Stimulated activated CD8-positive, alpha-beta memory T cell treated with anti-CD3 and anti-CD28 coated beads, Interleukin-7, amount 100 ng/mL, for 1 hour (primary cell): ENCODE measurements at places on chromosomes 4 and X.

GRCh38 chr4:163548481-163549243, 54.2 kb downstream of the TMA16 start:
- no peak for DNase-seq

DNA sequence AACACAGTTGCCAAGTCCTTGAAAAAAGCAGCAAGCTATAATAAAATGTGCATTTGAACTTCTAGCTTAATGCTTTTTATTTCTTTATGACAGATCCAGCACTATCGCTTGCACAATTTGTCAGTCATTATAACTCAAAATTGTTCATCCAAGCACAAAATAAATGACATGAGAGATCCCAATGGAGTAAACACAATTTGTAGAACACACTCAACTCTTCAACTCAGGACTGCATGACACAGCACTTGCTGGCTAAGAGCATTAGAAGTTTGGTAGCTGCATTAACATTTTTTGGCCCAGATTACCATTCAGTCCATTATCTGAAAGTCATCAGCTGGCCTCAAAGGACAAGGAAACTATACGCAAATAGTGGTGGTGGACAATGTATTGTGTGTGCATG, 530.1 kb downstream of the INPP4B start:
- no peak for DNase-seq

DNA sequence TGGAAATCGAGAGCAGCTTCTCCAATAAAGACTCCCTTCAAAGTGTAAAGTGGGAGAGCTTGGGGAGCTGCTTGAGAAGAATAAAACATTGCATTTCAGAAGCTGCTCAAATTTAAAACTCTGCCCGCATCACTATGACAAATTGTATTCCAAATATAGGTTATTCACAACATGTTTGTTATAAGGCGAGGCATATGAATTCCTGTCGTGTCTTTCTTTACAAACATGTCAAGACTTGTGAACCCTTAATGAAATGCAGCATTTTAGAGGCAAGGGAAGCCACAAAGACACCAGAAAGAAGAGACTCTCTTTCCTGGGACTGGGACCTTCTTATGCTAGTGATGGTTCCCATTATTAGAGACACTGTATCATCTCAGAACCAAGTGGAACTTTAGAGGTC, 311.2 kb downstream of the DHX15 start:
- DNase-seq, result no peak

DNA sequence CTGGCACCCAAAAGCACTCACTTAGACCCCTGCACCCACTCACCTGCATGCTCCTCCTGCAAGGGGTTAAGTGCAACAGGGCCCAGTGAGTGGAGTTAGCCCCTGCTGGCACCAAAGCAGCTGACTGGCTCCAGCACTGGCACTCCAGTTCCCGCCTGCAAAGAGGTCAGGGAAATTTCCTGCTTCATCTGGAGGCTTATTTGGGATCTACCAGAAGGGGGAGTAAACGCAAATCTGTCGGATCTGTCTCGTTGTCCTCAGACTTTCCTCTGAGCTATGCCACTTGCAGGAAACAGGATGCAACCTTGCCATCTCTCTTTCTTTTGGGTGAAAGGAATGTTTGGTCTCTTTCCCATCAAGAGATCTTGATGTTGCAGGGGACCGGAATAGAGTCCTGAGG, 435.6 kb downstream of the PCDH10 start:
- DNase-seq, result no peak

DNA sequence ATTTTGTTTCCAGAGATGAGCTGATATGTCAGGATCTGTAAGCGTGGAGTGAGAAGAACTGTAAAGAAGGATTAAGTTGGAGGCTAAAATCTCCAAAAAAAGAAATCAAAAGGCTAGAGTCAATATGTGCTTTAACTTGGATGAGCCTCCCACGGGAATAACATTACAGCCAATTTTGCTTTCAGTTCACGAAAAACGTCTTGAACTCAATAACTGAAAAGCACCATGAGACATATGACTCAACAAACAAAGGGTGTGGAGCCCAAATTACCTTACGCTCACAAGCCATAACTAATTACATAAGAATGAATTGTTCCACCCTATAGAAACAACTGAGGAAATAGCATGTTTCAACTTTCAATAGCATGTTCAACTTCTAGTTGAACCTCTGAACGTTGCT, 22.3 kb downstream of the TMPRSS11D start:
- no peak for DNase-seq

DNA sequence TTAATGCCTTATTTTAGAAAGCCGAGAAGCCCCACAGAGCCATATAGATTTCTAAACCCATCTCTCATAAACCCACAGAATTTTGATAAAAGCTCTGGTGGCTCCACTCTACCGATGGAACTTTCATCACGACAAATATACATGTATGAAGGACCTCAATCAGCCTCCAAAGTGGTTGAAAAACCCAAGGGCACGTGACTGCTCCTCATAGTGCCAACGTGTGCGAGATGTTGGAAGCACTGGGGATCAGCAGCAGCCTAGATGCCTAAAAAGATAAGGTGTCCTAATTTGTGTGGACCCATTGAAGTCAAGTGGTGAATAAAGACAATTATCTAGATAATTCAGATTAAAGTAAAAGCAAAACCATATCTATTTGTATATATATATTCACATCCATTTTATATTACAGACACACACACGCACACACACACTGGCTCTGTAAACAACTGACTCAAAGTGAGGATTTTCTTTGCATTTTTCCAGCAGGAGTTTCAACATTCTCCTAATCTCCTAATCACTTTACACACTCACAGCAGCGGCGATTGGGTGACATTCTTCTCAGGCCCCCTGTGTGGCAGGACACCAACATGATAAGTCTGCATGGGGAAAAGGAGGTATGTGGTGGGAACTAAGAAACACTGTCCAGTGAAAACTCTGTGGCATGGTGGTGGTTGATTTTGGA, 2.8 kb upstream of the PITX2 start:
- DNase-seq, result no peak

DNA sequence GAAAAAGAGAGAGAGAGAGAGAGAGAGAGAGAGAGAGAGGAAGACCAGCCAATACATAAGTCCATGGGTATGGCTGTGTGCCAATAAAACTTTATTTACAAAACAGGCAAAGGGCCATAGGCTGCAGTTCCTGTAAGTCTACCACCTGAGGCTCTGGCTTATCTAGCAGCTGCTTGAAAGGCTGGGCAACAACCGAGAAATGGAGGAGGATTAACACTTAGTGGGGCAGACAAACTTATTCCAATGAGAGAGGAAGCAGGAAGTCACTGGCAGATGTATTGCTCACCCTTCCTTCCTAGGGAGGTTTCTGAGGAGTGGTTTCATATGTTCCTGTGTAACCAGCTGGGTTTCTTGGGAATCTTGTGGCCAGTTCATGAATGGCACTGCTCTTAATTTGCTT, 4.7 kb upstream of the GPR143 start:
- DNase-seq, result no peak

DNA sequence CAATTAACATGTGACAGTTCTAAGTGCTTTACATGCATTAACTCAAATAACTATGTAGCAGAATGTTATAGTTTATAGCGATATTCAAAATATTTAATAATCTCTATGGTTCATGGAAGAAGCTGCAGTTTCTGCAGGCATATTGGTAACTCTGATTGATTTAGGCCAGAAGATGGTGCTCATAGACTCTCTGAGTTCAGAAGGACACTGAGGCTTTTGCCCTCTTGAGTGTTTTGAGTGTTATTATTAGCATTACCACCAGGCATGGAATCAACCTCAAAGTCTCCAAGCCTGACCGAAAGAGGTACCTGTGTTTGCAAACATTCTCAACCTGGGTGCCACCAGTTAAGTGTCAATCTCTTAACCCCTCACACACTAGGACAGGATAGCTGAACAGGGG, 792.3 kb upstream of the PCDH7 start:
- DNase-seq, result no peak

- DNase-seq, result no peak
Measured at GRCh38 chrX:38335382-38335781, 8.1 kb upstream of the RPGR start.
